ENCODE measurements at places on chromosomes 3 and 15. TPM values are rescaled to one million over a fixed set of nuclear protein-coding genes. Genes with fewer than 3 reads are reported as not detected.

The DISP2 gene
- 0.02 TPM for total RNA-seq

DNA sequence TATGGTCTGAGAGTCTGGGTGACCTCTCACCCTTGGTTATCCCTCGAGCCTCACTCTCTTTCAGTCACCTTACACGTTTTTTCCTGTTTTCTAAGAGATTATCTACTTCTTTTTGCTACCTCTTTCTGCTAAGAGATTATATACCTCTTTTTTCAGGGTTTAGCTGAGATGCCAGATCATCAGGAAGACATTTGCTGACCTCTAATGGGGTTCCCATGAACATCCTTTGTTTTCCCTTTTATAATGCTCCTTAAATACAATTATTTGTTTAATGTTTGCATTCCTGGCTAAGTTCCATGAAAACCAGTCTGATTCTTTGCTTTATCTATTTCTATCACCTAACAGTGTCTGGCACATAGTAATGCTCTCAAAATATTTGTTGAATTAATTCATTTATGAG, 39.6 kb downstream of the LEKR1 start:
- H3K4me1 ChIP-seq, result peaks cover 3% of the 10 kb centered on the region
- H3K36me3 ChIP-seq, result no peaks in the 10 kb centered on the region
- peaks cover 12% of the 10 kb centered on the region for H3K27me3 ChIP-seq
- no peak overlapping the region for H3K4me3 ChIP-seq
- DNase-seq, result no peak

DNA sequence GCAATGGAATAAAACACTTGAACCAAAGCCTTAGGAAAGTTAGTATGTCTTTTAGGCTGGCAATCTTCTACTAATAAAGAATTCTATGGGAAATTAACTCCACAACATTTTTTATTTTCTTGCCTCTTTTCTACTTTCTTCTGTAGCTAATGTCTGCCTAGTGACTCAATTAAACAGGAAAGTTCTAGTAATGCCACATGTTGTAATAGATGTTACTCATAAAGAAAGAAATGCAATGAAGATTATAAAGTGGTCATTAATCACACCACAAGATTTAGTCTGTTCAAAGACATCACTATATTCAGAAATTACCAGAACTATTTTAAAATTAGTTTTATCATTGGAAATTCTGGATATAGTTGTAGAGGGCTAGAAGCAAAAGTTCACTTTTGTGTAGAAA, 329.7 kb downstream of the SI start:
- no peak overlapping the region for H3K27ac ChIP-seq
- no peak overlapping the region for H3K4me3 ChIP-seq
- no peaks in the 10 kb centered on the region for H3K4me1 ChIP-seq
- H3K36me3 ChIP-seq, result no peaks in the 10 kb centered on the region

DNA sequence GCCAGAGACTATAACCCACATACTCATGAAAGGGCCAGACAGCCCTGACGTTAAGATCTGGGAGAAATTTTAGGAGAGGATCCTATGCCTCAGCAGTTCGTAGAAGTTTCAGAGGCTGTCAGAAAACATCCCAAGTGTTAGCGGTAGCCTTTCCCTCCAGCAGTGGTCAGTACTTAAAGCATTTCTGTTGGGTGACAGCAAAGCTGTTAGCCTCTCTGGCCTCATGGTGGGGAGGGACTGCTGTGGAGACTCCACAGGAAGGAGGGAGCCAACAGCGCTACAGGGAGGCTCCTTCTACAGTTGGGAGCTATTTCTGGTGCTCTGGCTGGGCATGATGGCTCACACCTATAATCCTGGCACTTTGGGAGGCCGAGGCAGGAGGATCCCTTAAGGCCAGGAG, 27.4 kb downstream of the IDH2 start:
- H3K27me3 ChIP-seq, result no peaks in the 10 kb centered on the region
- H3K36me3 ChIP-seq, result peaks cover 15% of the 10 kb centered on the region
- no peak overlapping the region for H3K27ac ChIP-seq
- H3K4me1 ChIP-seq, result peaks cover 13% of the 10 kb centered on the region
- DNase-seq, result no peak

DNA sequence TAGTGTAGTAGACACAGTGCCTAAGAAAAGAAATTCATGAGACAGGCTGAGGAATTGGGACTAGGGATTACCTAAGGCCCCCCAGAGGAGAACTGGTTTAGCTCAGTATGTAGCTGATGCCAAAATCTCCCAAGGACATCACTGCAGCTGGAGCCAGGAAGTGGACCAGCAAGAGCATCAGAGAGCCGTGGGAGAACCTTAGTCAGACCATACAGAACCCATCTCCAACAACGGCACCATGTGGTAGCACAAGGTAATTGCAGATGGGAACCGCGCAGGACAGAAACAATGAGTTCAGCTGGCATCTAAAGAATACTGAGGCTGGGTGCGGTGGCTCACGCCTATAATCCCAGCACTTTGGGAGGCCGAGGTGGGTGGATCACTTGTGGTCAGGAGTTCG, 81.7 kb downstream of the WNT5A start:
- H3K4me3 ChIP-seq, result no peak overlapping the region
- no peak for DNase-seq
- no peak overlapping the region for H3K27ac ChIP-seq
- H3K36me3 ChIP-seq, result no peaks in the 10 kb centered on the region

DNA sequence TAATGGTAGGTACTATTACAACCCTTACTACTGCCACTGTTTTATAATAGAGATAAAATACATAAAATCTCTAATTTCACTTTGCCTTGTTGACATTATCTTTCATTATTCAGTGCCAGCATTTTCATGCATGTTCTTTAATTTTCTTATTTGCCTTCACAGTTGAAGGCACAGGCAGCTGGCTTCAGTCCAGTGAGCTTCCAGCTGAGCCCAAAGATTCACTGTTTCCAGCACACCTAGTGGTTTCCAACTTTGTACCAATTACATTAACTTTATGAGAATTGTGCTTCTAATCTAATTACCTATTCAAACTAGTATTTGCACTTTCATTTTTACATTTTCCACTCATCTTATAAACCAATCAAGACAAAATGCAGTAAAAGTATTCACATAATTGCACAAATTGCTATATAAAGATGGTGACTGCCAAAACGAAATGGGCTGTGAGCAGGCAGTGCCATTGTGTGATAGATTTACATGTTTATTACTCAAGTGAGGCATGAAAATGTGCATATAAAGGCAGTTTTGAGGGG, 228.3 kb downstream of the MFSD1 start:
- no peak for DNase-seq
- H3K27me3 ChIP-seq, result no peaks in the 10 kb centered on the region
- no peaks in the 10 kb centered on the region for H3K36me3 ChIP-seq
- no peak overlapping the region for H3K27ac ChIP-seq

DNA sequence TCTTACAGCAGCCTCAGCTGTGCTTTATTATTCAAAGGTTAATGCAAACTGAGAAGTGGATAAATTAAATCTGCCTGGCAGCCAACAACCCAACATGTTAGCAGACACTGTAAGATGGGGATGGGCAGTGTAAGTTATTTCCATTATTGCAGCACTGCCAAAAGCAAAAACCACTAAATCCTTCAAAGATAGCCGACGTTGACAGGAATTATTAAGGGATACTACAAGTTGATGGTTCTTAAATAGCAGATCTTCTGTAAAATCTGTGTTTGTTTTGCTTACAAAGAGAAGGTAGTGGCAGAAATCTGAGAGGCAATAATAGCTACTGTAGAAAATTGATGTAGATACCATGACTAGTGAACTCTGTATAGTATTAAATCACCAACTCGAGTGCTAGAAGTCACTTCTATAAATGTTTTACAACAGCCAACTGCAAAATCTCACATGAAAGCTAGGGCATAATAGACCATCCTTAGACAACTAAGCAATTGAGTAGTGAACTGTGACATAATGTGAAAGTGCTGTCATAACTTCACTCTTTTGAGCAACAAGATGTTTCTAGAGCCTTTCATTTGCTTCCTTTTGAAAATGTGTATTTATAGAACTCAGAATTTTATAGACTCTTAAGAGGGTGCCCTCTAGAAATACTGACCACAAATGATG, 278.6 kb downstream of the UBE2E2 start:
- no peak overlapping the region for H3K27ac ChIP-seq
- H3K36me3 ChIP-seq, result no peaks in the 10 kb centered on the region
- DNase-seq, result no peak
- H3K4me1 ChIP-seq, result no peaks in the 10 kb centered on the region

All from activated CD4-positive, alpha-beta T cell treated with anti-CD3 and anti-CD28 coated beads, Interleukin-2, amount 10 ng/mL, durations not matched to agents 24 days and 14 days (primary cell).